Psoas muscle (tissue), 8 donors: ENCODE measurements at places on chromosomes 3 and 15. TPM values are rescaled to one million over a fixed set of nuclear protein-coding genes. Genes with fewer than 3 reads are reported as not detected.

CFAP161 gene
- polyA plus RNA-seq, result 0.03 TPM

DGKG gene
- polyA plus RNA-seq, result 6.7 TPM

ITIH1 gene
- not detected for polyA plus RNA-seq

FETUB gene
- not detected for polyA plus RNA-seq

MESP2 gene
- polyA plus RNA-seq, result 0.17 TPM

CTXN2 gene
- not detected for polyA plus RNA-seq

REC114 gene
- not detected for polyA plus RNA-seq

LRRN1 gene
- 0.29 TPM for polyA plus RNA-seq

EPB42 gene
- not detected for polyA plus RNA-seq

PIGB gene
- 1.6 TPM for polyA plus RNA-seq

SLC25A26 gene
- 21.0 TPM for polyA plus RNA-seq

TNNC1 gene
- 4,153 TPM for polyA plus RNA-seq

PPP1R14D gene
- polyA plus RNA-seq, result not detected

TEX55 gene
- polyA plus RNA-seq, result not detected

ETV5 gene
- 8.0 TPM for polyA plus RNA-seq

OSBPL10 gene
- 1.1 TPM for polyA plus RNA-seq

GOLIM4 gene
- polyA plus RNA-seq, result 8.6 TPM

CLDN1 gene
- 0.30 TPM for polyA plus RNA-seq

PIK3R4 gene
- 19.4 TPM for polyA plus RNA-seq

TGM5 gene
- polyA plus RNA-seq, result not detected

SLC27A2 gene
- not detected for polyA plus RNA-seq

CAV3 gene
- 67.2 TPM for polyA plus RNA-seq

FOXL2NB gene
- polyA plus RNA-seq, result 0.06 TPM

ITGB5 gene
- polyA plus RNA-seq, result 19.3 TPM

CX3CR1 gene
- 0.12 TPM for polyA plus RNA-seq

B3GNT5 gene
- 43.4 TPM for polyA plus RNA-seq

C3orf22 gene
- not detected for polyA plus RNA-seq

ERC2 gene
- polyA plus RNA-seq, result 0.04 TPM

AGBL1 gene
- polyA plus RNA-seq, result 1.9 TPM

CCRL2 gene
- polyA plus RNA-seq, result 0.55 TPM

CTDSPL gene
- polyA plus RNA-seq, result 4.4 TPM

SI gene
- 0.27 TPM for polyA plus RNA-seq

ANAPC13 gene
- polyA plus RNA-seq, result 68.7 TPM

RTP1 gene
- polyA plus RNA-seq, result not detected

PPARG gene
- polyA plus RNA-seq, result 5.1 TPM

NR2E3 gene
- polyA plus RNA-seq, result not detected

GOLGA8O gene
- 0.07 TPM for polyA plus RNA-seq
